ENCODE measurements at places on chromosomes 12 and 14.

GRCh38 chr12:7602277-7602676 lies 63.4 kb downstream of the APOBEC1 start:
- DNase-seq: no peak

DNA sequence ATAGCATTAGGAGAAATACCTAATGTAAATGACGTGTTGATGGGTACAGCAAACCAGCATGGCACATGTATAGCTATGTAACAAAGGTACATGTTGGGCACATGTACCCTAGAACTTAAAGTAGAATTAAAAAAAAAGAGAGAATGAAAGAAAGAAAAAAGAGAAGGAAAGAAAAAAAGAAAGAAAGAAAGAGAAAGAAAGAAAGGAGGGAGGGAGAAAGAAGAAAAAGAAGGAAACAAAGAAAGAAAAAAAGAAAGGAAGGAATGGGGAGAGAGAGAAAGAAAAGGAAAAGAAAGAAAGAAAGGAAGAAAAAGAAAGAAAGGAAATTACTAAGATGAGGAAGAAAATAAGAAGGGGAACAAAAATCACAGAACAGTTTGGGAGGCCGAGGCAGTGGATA lies 925.5 kb downstream of the LRFN5 start:
- DNase-seq: no peak

DNA sequence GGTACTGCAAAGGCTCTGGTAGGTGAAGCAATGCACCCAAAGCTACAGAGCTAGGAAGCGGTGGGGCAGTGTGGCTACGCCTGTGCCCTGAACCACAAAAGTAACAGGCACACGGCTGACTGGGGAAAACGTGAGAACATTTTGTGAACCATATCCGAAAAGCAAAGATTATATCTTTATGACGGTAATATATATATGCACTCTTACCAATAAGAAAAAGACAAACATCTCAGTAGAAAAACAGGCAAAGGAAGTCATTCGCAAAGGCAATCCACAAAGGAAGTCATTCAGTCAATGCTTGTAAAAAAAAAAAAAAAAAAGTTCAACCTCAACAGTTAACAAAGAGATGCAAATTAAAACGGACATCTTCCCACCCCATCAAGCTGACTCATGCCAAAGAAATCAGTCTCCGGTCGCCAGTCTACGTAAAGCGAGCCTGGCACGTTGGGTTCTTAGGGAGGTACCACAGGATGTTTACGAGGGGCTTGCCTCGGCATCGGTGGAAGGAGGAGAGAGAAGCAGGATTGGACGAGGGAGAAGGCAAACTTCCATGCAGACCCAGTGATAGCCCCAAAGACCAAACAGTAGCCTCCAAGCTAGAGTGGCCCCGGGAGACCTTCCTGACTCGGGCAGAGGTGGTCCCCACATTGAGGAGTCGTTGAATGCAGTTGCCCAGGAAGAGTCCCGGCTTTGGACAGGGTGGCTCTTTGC lies 39.4 kb upstream of the PPP2R5C start:
- peak; percentile 90 for DNase-seq

DNA sequence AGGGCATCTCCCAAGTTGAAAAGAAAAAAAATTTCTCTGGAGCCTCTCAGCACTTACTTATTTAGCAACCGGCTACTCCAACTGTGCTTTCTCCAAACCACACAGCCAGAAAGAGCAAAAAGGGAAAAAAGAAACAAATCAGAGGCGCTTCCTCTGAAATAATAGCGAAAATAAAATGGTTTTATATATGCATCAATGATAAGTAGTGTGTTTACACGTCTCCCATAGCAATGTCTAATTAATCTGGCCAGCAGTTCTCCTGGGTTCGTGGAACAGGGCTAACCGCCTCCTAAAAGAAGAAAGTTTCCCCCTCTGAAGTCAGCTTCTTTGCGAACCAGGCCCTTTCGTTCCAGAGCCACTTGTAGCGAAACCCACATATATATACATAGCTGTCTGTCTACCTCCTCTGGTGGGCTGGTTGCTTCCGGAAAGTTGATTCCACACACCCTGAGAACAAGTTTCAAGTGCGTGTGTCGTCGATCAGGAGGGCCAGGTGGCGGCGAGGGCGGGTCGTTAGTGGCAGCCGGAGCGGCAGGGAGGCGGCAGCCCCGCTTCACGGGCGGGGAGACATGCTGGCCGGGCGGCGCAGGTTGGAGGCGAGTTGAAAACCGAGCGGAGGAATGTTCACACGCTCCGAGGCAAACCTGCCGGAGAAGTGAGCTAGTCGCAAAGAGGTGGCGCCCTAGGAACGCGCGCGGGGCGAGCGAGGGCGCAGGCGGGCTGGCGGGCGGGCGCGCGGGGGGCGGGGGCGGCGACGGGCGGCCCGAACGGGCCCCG lies 2.7 kb downstream of the PTHLH start:
- peak; percentile 56 for DNase-seq

DNA sequence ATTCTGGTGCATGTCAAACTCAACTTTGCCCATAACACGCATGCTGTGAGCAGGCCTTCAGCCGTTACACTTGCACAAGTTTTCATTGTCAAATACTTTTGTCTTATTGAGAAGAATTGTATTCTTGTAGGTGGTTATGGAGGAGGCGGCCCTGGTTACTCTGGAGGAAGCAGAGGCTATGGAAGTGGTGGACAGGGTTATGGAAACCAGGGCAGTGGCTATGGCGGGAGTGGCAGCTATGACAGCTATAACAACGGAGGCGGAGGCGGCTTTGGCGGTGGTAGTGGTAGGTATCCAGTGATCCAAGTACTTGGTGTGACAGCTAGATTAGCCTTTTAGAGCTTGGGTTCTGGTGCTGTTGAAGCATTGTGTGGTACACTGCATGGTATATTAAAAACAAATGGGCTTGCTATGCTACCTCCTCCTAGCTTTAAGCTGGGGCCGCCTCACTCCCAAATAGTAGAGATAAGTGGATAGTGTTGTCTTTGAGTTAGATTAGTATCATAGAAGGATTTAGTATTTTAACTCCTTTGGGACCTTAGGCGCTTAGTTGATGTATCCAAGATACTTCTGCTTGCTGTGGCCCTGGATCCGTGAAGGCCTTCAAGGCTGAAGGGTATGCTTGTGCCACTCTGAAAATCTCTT lies 2.5 kb downstream of the HNRNPA1 start:
- DNase-seq: no peak

DNA sequence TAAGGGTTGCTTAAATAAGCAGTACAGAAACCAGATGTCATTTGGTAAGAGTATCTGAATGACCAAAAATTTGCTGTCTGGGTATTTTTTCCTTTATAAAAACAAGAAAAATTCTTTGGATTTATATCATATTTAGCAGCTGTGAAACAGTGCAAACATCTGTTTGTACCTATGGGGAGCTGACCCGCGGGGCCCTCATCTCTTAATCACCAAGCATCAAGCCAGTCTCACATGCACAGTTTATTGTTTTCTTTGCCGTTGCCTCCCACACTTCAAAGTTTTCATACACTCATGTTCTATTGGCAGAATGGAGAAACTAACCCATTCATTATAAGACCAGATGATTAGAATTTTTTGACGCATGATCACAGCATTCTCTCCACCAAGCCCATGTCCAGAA lies 142.2 kb downstream of the BMP4 start:
- DNase-seq: no peak

GRCh38 chr12:401235-402028 lies at the start of gene CCDC77:
Gene CCDC77 (plus strand): TSS chr12:401644. CDS start chr12:409384, 7,740 bp downstream.
- DNase-seq: peak; percentile 96

DNA sequence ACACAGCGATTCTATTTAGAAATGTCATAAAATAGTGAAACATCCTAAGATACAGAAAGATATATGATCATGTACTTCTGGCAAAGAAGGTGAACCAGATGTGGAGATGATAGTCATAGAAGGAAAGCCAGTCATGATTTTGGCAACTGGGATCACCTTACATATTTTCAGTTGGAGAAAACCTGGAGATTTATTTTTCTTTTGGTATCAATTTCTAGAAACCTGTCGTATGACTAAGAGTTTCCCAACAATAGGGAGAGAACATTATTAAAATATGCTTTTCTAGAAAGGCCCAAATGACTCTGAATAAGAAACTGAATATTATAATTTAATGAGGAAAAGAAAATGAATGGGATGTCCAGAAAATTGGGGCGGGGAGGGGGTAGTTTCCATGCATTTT lies 396.4 kb downstream of the ZFP36L1 start:
- DNase-seq: no peak

DNA sequence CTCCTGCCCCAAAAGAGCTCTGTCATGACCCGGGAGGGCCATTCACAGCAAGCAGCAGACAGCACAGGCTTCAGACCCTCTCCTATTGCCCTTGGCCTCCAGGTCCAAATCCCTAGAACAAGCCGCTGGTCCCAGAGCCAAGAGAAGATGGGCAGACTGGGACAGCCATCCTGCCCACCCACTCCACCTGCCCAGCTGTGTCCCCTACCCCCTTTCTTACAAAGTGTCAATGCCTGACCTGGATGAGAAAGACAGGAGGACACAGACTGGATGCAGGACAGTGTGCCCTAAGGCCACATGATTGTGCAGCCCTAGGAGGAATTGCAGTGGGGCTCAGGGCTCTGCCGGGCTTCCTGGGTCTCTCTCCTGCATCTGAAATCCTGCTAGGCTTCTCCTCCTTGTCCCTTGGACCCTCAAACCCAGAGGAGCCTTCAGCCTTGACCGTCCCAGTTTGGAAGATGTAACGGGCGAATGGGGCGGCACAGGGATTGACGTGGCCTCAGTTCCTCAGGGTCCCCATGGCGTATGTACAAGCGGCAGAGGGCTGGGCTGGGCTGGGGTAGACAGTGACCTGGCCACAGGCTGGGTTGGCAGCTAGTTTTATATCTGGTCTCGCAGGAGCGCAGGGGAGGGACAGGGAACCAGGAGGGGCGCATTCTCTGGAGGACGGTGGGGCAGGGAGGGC lies 27.1 kb upstream of the BCDIN3D start:
- no peak for DNase-seq

- no peak for DNase-seq
Observed at GRCh38 chr14:78904094-78904493, 733.9 kb downstream of the NRXN3 start.

GRCh38 chr14:83280719-83281118 lies 1747.1 kb upstream of the SEL1L start:
- DNase-seq: no peak

DNA sequence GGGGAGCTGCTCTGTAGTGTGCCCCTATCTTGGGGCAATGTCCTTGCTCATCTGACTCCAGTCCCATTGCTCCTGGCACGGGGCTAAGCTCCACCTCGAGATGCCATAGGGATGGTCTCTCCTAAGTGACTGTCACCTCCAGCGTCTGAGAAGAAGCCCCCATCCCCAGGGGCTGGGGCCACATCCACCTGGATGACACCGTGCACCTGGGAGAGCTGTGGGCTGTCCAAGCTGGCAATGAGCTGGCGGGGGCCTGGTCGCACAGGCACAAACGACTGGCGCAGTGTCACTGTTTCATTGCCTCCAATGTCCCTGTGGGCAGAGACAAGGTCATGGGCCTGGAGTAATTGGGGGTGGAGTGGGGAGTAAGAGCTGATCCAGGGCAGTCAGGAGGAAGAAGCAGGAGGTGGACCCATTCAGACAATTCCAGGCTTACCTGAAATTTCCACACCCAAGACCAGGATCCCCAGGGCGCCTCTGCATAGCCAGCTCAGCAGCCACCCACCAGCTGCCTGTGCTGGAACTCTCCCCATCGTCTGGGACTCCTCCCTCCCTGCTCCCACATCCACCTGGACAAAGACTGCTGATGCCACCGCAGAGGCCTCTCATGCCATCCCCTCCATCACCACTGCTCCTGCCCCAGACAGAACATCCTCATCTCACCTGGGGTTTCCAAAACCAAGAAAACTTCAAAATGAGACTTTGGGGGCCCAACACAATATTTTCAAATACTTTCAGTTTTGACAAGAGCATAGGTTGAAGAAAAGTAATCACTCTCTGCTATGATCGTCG lies 7.0 kb upstream of the TINF2 start:
- DNase-seq: no peak

DNA sequence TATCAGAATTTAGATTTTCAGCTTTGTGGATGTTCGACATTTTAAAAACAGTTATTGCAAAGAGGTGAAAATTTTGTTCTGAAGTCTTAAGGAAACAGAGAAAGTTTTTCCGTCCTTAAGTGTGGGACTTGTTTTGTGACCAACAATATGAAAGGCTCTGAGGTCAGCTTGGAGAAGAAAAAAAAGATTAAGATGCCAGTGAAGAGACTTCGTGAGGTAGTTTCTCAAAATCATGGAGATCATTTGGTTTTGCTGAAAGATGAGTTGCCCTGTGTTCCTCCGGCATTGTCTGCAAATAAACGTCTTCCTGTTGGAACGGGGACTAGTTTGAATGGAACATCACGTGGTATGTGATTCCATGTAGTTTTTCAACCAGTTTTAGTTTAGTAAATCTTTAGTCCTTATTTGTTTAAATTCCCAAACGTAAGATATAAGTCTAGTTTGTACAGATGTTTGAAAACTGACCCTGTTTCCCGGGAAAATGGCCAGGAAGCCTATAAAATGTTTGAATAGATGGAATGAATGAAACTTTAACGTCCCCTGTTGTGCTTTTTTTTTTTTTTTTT lies 682 bp downstream of the KIAA0586 start:
- DNase-seq: peak; percentile 59

DNA sequence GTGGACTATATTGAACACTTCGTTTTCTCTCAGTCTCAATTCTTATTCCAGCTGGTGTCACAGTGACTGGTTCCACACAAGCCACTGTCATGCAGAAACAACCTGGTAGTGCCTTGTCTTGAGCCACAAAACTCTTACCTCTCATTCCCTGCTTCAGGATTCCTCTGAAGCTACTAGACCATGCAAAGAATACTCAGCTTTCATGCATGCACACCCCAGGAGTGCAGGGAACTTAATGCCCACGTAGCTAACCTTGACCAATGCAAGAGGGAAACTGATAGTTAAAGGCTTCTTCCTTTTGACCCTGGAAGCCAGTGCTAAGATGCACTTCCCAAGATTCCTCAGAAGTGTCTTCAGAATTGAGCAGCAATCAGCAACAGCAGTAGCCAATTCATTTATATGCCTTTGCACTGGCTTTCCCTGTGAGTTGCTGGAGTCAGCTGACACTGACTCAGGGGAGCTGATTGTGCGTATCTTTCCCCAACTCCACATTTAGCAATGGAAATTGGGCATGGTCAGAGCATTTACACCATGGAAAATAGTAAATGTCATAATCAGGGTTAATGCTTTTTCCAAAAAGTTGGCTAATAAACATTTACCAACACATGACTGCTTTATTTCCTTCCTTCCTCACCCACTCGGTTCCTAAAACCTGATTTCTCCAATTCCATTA lies 113.6 kb upstream of the SLC35F4 start:
- no peak for DNase-seq

GRCh38 chr14:86858591-86858990 lies 1134.4 kb downstream of the GALC start:
- DNase-seq: no peak

Data from activated CD4-positive, alpha-beta T cell treated with anti-CD3 and anti-CD28 coated beads, Interleukin-10, Interleukin-2, amounts not matched to agents 100 ng/mL and 50 ng/mL, durations not matched to agents 16 hours and 8 hours (primary cell).